ENCODE measurements at places on chromosomes 2 and 18. TPM values are rescaled to one million over a fixed set of nuclear protein-coding genes. Genes with fewer than 3 reads are reported as not detected.

Gene CXCR2
- not detected for total RNA-seq

Gene RNU2-63P
- total RNA-seq, result not detected

Gene NOSTRIN
- total RNA-seq, result not detected

Gene FOXD4L1
- total RNA-seq, result not detected

Gene SULT6B1
- not detected for total RNA-seq

Gene TEKT4
- total RNA-seq, result not detected

Gene CPLX4
- total RNA-seq, result not detected

Gene ZNF521
- 8.5 TPM for total RNA-seq

Gene TM4SF20
- total RNA-seq, result not detected

Gene C2orf49
- total RNA-seq, result 10.1 TPM

Gene IL1A
- total RNA-seq, result 26.0 TPM

Gene FBXO41
- 1.3 TPM for total RNA-seq

DNA sequence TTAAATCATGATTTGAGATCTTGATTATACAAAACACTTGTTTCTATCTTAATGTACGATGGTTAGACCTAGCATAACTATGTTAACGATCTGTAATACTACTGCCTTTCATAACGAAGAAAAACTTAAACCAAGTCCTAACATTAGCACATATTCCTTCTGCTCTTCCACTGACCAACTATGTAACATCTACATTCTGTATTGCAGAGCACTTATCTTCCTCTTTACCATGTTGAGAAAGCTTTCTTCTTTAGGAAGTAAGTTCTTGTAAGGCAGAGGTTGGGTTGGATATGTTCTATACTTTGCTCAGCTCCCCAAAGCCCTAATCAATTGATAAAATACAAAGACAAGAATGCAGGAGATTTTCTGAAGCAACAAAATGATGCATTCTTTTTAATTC is 7.9 kb upstream of the ZNF407 start:
- DNase-seq, result no peak

DNA sequence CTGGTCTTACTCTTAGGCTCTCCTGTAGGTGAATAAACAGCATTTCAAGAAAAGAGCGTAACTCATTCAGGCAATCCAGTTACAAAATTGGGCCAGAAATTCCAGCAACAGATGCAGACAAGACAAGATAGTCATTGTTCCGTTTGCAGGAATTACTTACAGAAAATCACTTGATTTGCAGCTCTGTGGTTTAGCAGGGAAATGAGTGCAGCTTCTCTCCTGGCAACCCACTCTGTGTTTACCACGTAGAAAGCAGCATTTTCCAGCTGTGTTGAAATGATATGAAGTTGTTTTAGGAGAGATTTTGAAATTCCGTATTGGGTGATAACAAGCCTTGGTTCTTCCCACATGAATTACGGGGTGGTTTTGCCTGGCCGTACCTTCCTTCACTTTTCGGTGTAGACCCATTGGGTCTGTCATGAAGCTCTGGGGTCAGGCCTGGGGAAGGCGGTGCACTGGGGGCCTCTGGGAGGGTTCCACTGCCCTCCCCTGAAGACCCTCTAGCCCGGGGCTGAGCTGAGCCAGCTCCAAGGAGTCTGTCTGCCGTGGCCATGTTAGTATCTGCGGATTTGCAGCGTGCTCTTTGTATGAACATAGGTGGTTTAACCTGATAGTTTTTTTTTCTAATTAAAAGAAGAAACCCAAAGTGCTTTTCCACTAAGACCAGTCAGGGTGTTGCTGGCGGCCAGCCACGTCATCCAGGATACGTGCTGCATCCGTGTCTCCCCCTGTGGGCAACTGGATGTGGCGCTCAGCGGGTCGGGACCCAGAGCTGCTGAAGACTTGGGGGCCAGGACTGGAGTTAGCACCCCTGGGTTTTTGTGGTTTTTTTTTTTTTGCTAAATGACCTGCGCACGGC is 58.9 kb upstream of the KCNG2 start:
- DNase-seq, result no peak

DNA sequence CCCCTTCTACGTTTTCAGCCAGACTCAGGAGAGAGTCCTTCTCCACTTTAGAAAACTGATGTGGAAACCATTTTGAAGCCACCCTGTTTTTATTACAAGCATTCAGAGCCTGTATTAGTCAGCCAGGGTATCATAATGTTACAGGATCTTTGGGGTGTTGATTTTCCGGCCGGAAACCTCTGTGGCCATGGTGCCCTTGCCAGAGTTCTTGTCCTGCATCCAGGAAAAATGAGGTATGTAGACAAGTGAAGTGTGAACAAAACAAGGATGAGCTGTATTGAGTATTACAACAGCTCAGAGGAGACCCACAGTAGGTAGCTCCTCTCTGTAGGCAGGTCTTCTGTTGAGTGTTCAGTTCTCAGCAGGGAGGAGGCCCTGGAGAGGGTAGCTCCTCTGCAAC is 241.0 kb upstream of the COPS8 start:
- DNase-seq, result no peak

DNA sequence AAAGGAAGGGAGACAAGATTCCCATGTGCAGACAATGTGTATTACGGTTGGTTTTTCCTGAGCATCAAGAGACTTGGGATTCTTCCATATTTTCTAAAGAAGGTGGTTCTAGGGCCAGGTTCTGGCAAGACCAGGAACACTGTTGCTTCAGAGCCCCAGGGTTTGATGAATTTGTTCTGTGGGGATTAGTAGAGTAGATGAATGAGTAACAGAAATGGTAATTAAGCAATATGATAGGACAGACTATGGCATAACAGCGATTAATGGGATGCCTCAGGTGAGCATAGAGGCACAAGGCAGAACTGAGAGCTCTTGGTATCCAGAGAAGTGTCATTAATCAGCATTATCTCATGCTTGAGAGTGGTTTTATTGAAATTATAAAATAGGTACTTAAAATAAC is 82.8 kb upstream of the PNPT1 start:
- DNase-seq, result no peak

- DNase-seq, result peak; percentile 94
Measured at GRCh38 chr2:55862673-55863390, 60.8 kb downstream of the EFEMP1 start.

DNA sequence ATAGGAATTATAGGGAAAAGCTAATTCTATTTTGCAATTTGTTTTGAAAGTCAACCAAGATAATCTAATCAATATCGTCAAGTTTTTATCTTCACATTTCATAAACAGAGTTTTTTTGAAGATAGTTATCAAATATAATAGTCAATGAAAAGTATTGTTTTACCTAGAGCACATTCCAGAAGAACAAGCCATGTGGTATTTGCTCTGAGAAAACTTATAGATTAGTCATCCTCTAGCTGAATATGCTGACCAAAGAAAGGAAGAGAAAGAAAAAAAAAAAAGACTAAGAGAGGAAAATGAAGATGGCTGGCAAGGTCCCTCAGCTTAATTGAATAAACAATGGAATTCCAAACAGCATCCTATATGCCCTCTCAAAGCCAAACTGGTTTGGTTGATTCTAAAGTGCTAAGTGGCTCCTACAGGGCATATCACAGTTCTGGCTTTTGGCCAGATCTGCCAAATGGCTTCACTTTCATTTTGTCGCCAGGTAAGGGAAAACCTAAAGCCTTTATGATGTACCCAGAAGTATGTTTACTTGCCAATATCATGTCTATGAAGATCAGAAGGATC is 132.6 kb downstream of the VWC2L start:
- no peak for DNase-seq

DNA sequence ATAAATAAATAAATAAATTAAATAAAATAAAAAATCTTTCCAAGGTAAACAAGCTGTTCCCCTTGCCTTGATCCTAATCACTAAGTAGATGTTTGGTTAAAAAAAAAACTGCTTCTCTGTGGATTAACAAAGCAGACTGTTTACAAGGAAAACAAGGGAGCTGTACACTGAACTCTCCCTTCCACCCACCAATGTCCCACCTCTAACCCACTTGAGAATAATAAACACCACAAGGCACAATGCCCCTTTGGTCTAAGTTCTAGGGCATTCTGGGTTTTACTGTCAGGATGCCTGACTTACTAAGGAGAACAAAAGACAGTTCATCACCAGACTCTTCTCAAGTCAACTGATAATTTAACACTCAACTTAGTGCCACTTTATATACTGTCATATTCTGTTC is 83.5 kb downstream of the NCKAP1 start:
- DNase-seq, result no peak

DNA sequence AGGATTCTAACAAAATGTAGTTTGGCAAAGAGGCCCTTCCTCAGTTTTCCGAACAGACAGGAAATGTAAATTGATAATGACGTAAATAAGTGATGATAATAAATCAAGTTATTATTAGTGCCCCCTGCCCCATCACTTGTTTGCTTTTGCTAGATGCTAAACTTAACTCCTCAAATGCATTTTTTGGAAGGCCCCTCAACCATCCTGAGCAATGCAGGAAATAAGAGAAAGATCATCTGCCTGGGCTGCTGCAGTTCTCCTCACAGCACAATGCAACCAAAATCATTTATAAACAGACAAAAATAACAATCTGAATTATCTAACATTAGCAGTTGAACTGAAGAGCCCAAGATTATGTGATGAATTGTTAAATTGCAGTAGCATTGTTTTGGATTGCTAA is 62.6 kb upstream of the PSMD14 start:
- DNase-seq, result no peak

- no peak for DNase-seq
Measured at GRCh38 chr18:66993492-66993891, 389.6 kb upstream of the CDH19 start.

- DNase-seq, result no peak
Measured at GRCh38 chr2:133680343-133681049, 112.2 kb upstream of the NCKAP5 start.

DNA sequence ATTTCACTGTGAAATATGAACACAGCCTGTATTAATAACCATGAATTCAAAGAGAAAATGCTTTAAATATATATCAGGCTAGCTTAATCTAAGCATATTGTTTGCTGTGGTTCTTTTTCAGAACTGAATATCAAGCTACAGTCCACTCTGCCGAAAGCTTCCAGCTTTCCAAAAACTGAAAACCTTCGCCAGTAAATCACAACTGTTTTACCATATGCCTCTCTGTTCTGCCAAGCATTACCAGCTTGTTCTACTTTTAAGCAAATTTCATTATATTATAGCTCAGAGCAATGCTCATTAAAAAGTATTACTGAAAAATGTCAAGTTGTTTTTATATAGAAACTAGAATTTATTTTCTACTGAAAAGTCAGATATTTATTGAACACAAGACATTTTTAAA is 277.4 kb downstream of the NRXN1 start:
- DNase-seq, result no peak

DNA sequence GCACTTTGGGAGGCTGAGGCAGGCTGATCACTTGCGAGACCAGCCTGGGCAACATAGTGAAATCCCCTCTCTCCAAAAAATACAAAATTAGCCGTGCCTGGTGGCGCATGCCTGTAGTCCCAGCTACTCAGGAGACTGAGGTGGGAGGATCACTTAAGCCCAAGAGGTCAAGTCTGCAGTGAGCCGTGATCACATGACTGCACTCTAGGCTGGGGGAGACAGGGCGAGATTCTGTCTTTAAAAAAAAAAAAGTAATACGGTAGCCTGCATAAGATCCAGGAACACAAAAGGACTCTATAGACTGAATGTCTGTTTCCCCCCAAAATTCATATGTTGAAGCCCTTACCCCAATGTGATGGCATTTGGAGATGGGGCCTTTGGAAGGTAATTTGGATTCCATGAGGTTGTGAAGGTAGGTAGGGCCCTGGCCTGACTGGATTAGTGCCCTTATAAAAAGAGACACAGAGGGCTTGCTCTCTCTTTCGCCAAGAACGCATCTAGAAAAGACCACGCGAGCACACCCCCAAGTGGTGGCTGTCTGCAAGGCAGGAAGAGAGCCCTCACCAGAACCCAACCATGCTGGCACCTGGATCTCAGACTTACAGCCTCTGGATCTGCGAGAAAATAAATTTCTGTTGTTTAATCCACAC is 17.0 kb downstream of the MBOAT2 start:
- peak; percentile 21 for DNase-seq

GRCh38 chr18:46278481-46279465 is 174.6 kb downstream of the HAUS1 start:
- peak; percentile 13 for DNase-seq

DNA sequence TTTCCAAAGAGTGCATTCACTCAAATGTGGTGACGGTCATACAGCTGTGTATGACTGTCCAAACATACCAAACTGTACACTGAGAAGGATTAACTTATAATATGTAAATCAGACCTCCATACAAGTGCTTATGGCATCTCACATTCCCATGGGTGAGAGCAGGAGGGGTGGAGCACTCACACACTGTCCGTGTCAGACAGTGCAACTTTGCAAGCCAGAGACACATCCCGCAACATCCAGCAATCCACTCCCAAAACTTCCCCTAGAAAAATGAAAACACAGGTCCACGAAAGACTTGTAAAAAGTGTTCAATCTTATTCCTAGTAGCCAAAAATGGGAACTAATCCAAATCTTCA is 36.4 kb downstream of the FAM168B start:
- no peak for DNase-seq

GRCh38 chr2:42843611-42844010 is 51.2 kb upstream of the HAAO start:
- no peak for DNase-seq

- DNase-seq, result no peak
Measured at GRCh38 chr2:150469706-150470274, 17.7 kb downstream of the RND3 start.

- DNase-seq, result no peak
Measured at GRCh38 chr18:28766027-28766426, 589.1 kb upstream of the CDH2 start.

- DNase-seq, result peak; percentile 14
Measured at GRCh38 chr18:13318731-13319501, 100.4 kb downstream of the LDLRAD4 start.

DNA sequence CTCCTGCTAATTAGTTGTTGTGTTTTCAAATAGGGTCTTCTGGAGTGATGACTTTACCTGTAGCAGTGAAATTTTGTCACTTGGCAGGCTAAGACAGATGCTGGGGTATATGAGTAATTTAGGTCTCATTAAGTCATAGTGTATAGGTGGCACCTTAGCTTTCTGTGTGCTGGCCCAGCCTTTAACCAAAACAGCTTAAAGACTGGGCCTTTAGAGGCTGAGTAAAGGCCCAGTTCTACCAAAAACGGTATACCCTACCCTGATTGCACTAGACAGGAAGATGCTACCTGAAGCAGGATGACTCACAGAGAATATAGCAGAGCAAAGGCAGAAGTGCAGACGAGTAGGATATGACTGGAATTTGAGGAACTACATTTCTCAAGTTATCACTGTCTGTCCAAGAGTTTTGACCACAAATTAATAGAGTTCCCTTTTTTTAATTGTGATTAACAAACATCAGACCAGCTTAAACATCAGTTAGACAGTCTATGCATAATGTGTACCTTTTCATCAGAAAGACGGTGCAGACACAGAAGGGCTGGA is 337.9 kb upstream of the SALL3 start:
- DNase-seq, result no peak

GRCh38 chr2:129191530-129191929 is 787.9 kb upstream of the RAB6C start:
- DNase-seq, result no peak

DNA sequence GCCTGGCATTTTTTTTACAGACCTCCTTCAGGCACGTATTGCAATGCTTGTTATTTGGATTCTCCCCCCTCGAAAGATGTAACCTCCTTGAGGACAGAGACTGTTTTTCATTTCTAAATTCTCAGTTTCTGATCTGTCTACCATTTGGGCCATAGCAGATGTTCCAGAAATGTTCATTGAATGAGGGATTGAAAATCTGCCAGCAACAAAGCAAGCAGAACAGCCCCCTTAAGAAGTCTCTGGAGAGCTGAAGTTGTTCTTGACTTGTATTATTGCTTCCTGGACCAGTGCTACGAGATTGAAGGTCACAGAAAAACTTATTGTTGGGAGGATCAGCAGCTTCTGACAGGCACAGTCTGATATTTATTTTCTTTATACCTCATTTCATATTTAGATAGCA is 355.5 kb downstream of the EPHA4 start:
- DNase-seq, result no peak

Data from Daoy (cell line).